ENCODE measurements at places on chromosomes 12 and 14.

DNA sequence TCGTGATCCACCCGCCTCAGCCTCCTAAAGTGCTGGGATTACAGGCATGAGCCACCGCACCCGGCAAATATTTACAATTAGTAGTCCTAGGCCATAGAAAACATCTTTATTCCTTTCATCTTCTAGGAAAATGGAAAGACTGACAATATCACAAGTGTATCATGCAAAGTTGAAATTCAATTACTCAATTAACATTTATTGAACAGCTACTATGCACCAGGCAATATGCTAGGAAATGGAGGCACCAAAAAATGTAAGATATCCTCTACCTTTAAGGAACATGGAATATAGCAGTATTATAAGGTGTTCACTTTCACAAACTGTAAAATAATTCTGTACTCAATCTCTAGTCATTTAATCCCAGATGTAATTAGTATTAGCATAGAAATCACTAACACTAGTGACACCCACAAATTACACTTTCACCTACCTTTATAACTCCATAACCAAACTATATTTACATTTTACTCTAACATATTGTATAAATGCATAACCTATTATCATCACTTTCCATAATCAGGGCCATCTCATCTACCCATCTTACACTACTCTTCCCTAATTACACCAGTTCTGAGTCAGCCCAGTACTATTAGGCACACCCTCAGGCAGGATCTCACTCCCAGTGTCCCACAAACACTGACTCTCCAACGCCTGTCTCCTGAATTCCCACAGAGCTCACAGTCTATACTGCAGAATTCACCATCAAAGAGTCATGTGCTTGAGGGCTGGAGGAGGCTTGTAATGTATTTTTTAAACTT, 10.4 kb downstream of the CORO1C start:
- DNase-seq, result no peak

DNA sequence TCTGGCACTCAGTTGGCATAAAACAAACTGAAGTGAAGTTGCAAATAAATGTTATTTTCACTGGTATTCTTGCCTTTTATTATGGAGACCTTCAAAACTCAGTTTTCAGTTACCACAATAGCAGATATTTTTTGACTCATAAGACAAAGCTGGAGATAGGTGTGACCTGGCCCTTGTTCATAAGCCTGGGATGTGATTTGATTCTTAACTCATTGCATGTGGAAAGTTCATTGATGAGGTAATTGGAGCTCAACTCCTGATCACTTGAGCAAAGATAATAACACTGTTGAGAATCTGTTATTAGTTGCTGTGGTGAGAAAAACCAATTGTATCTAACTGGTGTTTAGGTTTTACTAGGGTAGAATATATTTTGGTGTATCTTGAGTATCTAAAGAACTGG, 105.1 kb downstream of the AEBP2 start:
- DNase-seq, result no peak

DNA sequence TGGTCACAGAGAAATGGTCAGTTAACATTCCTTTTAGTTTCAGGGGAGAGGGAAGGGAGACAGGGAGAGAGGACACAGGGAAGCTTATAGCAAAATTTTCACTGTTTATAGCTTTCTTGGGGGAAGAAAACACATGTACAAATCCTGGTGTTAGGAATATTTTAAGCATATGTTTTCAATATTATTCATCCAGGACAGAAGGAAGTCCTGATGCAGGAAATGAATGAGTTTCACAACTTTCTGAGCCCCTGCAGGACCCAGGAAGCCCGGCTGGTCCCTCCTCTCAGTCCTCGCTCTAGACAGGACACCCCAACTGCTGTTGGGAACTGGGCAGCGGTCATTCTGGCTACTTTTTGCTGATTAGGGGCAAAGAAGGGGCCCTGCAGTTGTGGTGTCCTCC, 71.1 kb upstream of the ZDHHC17 start:
- no peak for DNase-seq

DNA sequence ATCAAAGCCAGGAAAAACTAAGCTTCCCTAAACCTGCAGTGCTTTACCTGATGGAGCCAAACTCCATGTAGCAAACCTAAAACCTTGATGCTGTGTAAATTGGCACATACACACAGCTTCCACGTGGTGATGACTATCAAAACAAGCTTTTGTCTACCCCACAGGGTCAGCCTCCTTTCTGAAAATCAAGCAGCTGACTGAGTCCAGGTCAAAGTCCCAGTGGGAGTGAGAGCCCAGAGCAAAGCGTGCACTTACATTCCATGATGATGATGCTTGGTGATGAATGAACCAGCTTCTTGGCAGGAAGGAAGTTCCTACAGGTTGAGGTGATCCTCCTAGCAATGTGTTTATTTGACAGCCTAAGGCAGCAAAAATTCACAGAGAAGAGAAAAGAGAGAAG, 630.0 kb upstream of the TBX3 start:
- DNase-seq, result no peak

- no peak for DNase-seq
These were observed 6.9 kb downstream of the ALDH6A1 start for GRCh38 chr14:74077401-74077800.

DNA sequence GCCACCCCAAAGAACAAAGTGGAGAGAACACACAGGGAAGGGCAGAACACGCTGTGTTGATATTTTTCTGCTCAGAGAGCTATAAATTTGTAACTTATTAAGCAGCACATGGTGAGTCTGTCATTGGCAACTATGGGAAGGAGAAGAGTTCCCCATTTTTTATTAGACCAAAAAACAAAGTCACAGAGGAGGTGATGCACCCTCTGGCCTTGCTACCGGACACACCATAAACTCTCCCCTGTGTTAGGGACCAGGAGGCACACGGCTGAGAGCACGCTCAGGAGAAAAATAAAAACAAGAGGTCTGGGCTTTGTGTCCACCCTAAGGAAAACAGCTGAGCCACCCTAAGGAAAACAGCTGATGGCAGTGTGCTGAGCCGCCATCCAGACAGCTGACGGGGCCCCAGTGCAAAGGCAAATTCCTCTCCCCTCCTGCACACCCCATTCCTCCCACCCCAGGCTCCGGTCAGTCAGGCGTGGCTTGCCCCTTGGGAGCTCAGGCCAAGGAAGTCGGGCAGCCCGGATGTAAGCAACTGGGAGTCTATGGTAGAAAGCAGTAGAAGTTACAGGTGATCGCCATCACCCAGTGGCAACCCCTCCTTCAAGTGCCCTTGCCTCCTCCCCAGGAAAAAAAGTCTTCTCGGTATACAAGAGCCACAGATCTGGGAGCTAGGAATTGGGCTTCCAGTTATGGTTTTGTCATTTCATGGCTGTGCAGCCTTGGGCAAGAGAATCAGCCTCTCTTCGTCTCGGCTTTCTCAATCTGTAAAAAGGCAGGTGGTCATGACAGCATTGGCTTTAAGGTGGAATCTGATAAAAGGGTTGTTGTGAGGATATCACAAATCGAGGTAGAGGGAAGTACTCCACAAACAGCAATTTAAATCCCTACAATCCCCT, 2.4 kb downstream of the PXN start:
- no peak for DNase-seq
